ENCODE measurements at places on chromosomes 2 and 18.

DNA sequence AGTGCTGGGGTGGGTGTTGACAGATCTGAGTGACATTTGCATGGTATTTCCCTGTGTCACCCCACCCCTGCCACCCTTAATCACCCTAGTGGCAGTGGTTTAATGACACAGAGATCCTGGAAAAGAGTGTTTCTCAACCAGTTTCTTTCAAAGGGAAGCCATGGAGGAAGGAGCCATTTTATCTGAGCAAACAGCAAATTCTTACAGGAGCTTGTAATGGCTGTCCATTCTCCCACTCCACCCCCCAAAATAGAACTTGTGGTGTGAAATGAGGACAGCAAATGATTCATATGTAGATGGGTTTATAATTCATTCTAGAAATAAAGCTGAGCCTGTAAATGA lies 51.5 kb downstream of the CDC42EP3 start:
- DNase-seq, result no peak

DNA sequence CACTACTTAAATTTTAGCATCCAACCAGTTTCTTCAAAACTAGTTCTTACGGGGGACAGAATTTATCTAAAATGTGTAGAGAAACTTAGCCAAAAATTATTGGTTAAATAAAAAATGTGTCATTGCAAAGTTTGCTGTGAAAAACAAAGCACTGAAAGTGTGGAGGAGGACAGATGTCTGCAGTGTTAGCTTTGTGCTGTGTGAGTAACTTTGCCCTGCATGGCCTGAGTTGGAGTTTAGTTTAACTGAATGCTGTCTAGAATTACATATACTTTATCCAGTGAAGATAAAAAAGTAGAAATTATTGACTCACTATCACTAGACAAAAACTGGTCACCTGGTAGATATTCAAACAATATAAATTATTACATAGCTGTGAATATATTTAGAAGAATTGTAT lies 1225.2 kb upstream of the CELF4 start:
- no peak for DNase-seq

DNA sequence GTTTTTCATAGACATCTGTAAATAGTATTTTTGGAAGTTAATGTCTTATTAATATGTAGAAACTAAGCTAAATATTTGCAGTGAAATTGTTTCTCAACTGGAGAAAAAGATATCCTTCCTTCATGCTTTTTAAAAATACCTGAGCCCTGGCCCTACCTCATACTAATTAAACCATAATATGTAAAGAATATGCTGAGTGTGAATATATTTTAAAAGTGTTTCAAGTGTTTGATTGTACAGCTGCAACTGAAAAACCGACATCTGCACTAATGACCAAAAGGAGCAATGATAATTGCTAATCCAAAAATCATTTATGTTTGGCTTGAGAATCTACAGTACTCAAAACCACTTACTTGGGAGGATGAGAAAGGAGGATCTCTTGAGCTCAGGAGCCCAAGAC lies 156.7 kb downstream of the MBD5 start:
- DNase-seq, result no peak

GRCh38 chr2:233706720-233707119 lies 6.0 kb upstream of the UGT1A5 start:
- no peak for DNase-seq

- no peak for DNase-seq
Observed at GRCh38 chr2:207863345-207863744, 93.6 kb upstream of the FZD5 start.

DNA sequence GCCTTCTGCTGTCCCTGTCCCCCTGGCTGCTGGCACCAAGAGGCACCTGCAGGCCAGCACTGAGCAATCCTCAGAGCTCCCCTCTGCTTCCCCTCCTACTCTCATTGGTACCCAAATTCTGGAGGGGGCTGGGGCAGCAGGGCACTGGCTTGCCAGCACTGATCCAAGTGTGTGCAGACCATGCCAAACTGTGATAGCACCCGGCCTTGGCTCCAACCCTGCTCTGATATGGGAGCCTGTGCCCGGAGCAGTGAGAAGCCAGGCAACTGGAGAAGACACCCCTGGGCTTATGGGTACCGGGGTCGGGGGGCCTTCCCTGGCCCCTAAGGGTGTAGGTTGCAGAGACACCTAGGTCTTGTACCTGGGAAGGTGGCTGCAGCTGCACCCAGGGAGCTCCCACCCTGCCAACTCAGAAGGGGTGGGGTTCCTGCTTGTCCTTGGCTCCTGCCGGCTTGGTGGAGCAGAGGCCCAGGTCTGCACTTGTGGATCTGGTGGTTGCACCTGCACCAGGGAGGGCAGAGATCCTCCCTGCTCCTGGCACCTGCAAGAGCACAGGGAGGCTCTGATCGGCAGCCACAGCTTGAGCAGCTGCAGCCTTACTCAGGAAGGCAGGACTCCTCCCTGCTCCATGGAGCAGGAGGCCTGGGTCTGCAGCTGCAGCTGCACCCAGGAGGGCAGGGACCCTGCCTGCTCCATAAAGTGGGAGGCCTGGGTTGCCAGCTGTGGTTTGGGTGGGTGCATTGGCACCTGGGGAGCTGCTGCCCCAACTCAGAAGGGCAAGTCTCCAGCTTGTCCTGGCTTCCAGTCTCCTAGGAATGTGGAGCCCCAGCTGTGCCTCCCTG lies 96.3 kb downstream of the BCL2L11 start:
- DNase-seq, result no peak

- no peak for DNase-seq
Observed at GRCh38 chr18:12751891-12752290, 49.0 kb downstream of the PSMG2 start.
